ENCODE measurements at places on chromosomes 2 and 18. TPM values are rescaled to one million over a fixed set of nuclear protein-coding genes. Genes with fewer than 3 reads are reported as not detected.

DNA sequence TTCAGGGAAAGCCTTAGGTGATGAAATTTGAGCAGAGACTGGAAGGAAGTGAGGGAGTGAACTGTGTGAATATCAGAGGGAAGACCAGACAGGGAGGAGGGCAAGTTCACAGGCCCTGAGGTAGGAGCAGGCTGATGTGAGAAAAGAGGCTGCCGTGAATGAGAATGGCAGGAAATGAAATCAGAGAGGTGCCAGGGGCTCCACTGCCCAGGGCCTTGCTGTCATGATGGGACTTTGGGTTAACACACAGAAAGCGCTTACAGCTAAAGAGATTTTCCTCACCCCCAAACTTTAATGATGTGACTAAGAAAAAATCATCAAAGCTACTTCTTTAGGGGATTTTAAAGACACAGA is 53.8 kb downstream of the MARCHF4 start:
- DNase-seq: no peak

DNA sequence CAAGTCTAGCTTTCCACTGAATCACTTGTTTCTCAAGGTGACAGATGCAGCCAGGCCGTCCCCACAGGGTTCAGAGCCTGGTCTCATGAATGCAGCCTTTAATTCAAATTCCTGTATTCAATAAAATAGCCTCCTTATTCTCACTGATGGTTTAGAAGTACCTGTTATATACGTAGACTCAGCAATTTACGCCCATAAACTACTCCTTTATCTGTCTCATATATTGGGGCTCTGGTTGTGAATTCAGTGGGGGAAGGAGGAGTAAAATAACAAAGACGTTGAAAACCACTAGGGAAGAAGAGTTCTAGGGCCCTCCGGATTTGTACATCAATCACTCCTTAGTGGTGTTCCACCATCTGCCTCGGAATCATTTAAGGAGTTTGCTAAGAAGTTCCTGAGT is 1.7 kb downstream of the OBSL1 start:
- DNase-seq: no peak

DNA sequence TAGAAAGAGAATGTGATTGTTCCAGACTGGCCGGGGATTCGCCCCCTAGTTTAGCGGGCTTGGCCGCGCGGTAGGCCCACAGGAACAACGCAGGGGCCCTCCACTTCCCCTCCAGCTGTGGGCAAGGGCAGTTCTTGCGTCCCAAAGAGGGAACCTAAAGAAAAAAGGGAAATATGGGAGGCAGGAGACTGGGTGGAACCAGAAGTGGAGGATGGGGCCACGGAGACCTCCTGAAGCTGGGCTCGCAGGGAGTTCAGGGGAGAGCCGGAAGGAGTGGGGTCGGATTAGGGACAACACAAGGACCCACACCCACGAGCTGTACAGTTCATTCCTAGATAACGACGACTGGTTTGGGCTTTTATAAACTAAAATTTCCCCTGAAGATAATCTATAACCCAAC is 18.2 kb downstream of the GNLY start:
- no peak for DNase-seq

GRCh38 chr18:37383846-37384595 is 181.6 kb downstream of the CELF4 start:
- DNase-seq: no peak

DNA sequence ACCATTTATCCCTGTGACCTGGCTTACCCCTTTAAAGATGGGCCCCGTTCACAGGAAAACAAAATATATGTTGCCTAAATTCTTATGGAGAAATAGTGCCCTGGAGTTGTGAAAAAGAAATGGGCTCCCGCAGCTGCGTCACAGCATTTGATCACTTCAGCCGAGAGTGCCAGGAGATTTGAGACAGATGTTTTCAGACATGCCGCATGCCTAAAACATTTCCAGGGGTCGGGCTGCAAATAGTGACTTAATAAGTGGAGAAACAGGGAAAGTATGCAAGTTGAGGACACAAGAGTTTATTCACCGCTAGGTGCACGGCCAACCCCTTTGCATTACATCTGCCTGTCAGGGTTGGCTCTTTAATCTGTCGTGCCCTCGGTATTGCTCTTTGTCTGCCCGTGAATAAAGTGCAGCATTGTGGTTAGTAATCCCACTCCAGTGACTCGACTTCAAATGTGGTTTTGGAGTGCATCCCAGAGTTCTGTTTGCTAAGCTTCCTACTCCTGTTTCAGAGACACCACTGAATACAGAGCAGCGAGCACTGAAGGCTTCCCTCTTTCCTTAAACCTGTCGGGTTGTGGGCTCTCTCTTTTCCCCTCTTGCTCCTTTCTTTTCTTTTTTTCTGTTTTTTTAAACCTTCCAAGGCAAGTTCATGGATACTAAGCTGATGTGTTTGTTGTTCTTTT is 187.5 kb downstream of the LTBP1 start:
- peak; percentile 86 for DNase-seq

GRCh38 chr18:26635466-26635865 is 87.1 kb upstream of the KCTD1 start:
- DNase-seq: no peak

GRCh38 chr2:144520756-144521487 is 1.0 kb upstream of the ZEB2 start:
- DNase-seq: no peak

GRCh38 chr18:57209713-57210106 is 62.8 kb downstream of the BOD1L2 start:
- DNase-seq: no peak

DNA sequence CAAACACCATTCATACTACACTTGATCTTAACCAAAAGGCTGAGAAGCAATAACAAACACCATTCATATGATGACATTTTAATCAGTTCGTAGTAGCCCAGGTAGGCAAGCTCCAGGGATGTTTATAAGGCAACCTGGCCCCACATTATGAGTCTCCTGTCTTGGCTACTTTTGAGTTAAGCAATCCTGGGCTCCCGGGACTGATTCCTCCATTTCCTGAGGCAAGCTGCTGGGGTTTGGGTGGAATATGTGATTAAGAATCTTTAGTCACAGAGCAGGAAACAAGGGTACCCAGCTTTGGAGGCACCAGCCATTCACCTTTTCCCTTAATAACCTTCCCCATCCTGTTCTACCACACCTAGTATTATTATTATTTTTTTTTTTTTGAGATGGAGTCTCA is 24.5 kb upstream of the SPRED2 start:
- no peak for DNase-seq

- DNase-seq: peak; percentile 8
Measured at GRCh38 chr2:39666491-39667101, 879 bp downstream of the TMEM178A start.

DNA sequence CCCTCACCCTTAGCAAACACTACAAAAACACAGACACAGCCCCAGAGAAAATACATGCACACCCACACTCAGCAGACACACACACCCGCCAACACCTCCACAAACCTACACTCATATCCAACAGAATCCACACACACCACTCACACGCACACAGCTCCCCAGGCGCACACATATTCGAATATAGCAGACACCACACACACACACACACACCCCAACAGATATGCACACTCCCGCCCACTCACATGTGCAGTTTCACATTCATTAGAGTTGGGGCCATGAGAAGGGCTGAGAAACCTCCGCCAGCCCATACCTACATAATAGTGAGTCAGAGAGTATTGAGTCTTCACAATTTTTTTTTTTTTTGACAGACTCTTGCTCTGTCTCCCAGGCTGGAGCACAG is 29.4 kb upstream of the NOTO start:
- DNase-seq: no peak

DNA sequence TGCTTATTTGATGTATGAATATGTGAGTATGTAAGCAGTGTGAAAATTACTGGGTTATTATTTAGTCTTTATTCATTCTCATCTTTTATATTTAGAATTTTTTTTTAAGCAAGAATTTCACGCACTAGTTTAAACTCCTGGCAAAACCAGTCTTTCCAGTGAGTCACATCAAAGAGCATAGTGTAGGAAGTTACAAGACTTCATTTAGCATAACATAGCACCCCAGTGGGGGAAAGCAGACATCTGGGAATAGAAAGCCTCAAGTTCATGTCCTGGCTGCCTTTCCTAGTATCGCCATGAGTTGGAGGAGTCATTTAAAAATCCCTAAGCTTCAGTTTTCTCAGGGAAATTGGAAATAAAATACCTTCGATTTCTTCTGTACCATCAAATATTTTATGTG is 408.3 kb downstream of the NUP35 start:
- no peak for DNase-seq

- DNase-seq: no peak
Measured at GRCh38 chr2:77831060-77831459, 308.9 kb upstream of the LRRTM4 start.

GRCh38 chr2:216920937-216921456 is 61.1 kb upstream of the TNP1 start:
- no peak for DNase-seq

GRCh38 chr2:214578442-214578841 is 167.6 kb downstream of the VWC2L start:
- no peak for DNase-seq

GRCh38 chr2:8599421-8600242 is 82.2 kb upstream of the ID2 start:
- no peak for DNase-seq

GRCh38 chr2:150383587-150383986 is 103.9 kb downstream of the RND3 start:
- DNase-seq: peak; percentile 52

PCARE gene
- polyA plus RNA-seq: 0.13 TPM

DSG2 gene
- polyA plus RNA-seq: 7.7 TPM

IL36B gene
- polyA plus RNA-seq: not detected

ADCY3 gene
- 20.3 TPM for polyA plus RNA-seq

SERPINB4 gene
- not detected for polyA plus RNA-seq

HOXD13 gene
- polyA plus RNA-seq: not detected

CHPF gene
- polyA plus RNA-seq: 48.8 TPM
